Stimulated activated CD8-positive, alpha-beta memory T cell treated with anti-CD3 and anti-CD28 coated beads, Interleukin-4, amount 100 ng/mL, for 4 hours (primary cell): ENCODE measurements at places on chromosomes 6 and 20.

GRCh38 chr6:51559059-51559458, 528.4 kb downstream of the PKHD1 start:
- no peak for DNase-seq

GRCh38 chr6:169946971-169947370, 195.5 kb downstream of the ERMARD start:
- DNase-seq: no peak

- DNase-seq: no peak
These were observed 142.6 kb downstream of the ARHGAP18 start for GRCh38 chr6:129567374-129567773.

DNA sequence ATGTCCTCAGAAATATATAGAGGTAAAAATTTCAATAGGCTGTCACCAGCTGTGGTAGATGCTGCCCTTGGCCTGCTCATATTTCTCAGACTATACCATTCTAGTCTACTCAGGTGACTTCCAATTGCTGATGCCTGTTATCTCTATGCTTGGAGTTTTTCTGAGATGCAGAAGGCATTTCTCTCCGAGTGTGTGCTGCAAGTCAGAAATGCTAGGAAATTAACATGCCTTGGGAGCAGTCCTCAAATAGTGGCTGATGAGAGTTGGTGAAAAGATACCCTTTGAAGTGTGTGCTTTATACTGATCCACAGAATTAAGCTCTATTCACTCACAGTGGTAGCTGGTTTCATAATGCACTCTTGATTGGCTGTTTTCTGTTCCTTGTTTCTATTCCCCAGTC, 43.2 kb upstream of the PKIB start:
- no peak for DNase-seq

DNA sequence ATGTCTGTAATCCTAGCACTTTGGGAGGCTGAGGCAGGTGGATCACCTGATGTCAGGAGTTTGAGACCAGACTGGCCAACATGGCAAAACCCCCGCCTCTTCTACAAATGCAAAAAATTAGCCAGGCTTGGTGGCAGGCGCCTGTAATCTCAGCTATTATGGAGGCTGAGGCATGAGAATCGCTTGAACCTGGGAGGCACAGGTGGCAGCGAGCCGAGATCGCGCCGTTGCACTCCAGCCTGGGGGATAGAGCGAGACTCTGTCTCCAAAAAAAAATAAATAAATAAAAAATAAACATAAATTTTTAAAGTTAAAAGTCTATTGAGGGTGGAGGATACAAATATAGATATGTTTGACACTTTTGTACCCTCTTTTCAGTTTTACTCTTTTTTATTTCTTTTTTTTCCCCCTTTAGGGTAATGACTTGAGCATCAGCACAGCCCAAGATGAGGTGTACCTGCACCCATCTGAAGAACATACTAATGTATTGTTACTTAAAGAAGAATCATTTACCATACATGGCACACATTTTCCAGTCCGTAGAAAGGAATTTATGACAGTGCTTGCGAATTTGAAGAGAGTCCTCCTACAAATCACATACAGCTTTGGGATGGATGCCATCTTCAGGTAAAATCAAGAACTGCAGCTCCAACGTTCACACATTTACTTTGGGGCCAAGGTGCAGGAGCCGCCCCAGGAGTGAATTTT, 368.9 kb downstream of the LAMA2 start:
- DNase-seq: peak; percentile 13

DNA sequence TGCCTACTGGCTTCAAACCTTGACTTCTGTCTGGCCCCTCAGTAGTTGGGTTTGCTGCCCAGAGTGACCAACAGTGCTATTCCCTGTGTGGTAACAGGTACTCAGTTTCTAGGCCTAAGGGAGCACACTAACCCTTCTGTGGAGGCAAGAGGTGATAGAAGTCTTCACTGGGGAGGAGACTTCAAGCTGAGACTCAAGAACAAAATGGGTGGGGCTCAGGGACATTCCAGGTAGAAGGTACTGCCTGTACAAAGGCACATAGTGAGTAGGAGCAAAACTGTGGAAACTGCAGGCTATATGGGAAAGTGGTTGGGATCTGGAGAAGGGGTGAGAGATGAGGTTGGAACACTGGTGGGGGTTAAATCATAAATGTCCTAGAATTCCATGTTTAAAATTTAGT, 2.3 kb upstream of the SCAND1 start:
- no peak for DNase-seq

- no peak for DNase-seq
These were observed 32.8 kb downstream of the TSPYL4 start for GRCh38 chr6:116221067-116221466.

DNA sequence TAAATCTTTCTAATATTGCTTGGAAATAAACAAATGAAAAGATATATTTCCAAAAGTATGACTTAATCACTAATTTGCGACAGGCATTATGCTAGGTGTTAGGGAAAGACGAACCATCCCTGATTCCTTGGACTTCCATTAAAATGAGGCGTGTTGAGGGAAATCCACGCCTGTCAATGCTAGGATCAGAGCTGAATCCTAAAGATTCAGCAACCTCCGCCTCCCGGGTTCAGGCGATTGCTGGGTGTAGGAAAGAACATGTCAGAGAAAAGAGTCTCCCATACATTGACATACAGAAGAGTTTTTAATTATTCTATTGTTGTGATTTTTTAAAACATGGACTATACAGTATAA, 16.8 kb upstream of the PRSS16 start:
- no peak for DNase-seq

GRCh38 chr6:130890521-130890971, 63.3 kb downstream of the SMLR1 start:
- no peak for DNase-seq
